ENCODE measurements at places on chromosomes 2 and 18. TPM values are rescaled to one million over a fixed set of nuclear protein-coding genes. Genes with fewer than 3 reads are reported as not detected.

The TUBA3D gene
- total RNA-seq = 0.67 TPM

The SCN7A gene
- total RNA-seq = 69.0 TPM

DNA sequence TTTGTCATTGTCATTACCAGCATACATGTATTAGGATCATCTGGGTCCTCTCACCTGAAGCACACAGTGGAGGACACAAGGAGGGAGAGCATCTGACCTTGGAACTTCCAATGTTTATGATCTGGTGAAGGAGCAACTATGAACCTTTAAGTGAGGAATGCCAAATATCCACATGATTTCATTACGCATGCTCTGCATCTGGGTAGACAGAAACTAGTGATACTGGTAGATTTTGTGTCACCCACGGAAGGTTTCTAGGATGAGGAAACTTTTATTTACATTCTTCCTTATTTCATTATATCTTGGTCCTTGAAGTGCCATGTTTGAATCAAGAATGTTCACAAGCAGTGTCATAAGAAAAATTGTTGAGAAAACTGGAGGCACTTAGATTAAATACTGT lies 32.1 kb downstream of the SPC25 start:
- H3K4me3 ChIP-seq = no peak overlapping the region
- no peaks in the 10 kb centered on the region for H3K4me1 ChIP-seq
- H3K36me3 ChIP-seq = no peaks in the 10 kb centered on the region
- no peaks in the 10 kb centered on the region for H3K27me3 ChIP-seq

GRCh38 chr2:201938156-201938775 lies 95.4 kb upstream of the FZD7 start:
- DNase-seq = no peak
- no peak overlapping the region for H3K27ac ChIP-seq

The ALK gene
- not detected for total RNA-seq

DNA sequence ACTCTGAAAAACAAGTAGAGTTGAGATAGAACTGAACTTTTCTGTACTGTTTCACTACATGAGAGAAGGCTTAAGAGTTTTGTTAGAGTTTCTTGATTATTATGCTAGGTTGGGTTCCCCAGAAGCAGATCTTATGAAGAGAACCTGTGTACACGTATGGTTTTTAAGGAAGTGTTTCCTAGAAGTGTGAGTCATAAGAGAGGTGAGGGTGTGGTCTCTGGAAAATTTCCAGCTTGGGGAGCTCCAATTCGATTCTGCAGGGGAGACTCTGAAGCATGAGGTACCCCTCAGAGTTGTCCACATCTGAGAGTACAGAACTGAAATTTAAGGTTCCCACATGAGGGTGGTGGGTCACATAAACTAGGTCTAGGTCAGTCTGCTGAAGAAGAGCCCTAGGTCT lies 83.3 kb upstream of the MAP2 start:
- H3K27ac ChIP-seq = no peak overlapping the region
- no peaks in the 10 kb centered on the region for H3K27me3 ChIP-seq
- no peak overlapping the region for H3K4me3 ChIP-seq

DNA sequence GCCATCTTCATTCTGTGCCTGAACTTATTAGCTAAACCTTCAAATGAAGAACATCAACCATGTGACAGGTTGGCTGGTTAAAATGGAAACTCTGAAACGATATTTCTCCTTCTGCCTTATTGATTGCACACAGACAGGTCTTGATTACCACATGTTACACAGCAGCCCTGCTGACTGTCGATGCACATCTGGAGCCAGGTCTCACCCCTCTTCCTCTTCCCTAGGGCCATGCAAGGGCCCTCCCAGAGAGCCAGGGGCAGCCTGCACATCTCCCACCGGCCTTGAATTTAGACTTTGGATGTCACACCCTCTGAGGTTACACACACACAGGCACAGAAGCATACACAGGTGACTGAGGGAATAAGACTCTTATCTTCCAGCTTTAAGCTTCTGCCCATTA lies 45.1 kb downstream of the TMEM178A start:
- no peaks in the 10 kb centered on the region for H3K36me3 ChIP-seq
- no peak overlapping the region for H3K27ac ChIP-seq
- no peaks in the 10 kb centered on the region for H3K4me1 ChIP-seq

GRCh38 chr2:230942920-230943896 lies 18.2 kb upstream of the GPR55 start:
- DNase-seq = no peak
- no peaks in the 10 kb centered on the region for H3K36me3 ChIP-seq
- H3K4me1 ChIP-seq = no peaks in the 10 kb centered on the region
- no peak overlapping the region for H3K27ac ChIP-seq
- no peak overlapping the region for H3K4me3 ChIP-seq
